Pulmonary artery endothelial cell (primary cell): ENCODE measurements at places on chromosomes 1 and 21. TPM values are rescaled to one million over a fixed set of nuclear protein-coding genes. Genes with fewer than 3 reads are reported as not detected.

Gene OLFM3
- total RNA-seq, result not detected in 2 replicates

Gene NUDT4B
- 21.8 and 50.6 TPM in 2 replicates for total RNA-seq

DNA sequence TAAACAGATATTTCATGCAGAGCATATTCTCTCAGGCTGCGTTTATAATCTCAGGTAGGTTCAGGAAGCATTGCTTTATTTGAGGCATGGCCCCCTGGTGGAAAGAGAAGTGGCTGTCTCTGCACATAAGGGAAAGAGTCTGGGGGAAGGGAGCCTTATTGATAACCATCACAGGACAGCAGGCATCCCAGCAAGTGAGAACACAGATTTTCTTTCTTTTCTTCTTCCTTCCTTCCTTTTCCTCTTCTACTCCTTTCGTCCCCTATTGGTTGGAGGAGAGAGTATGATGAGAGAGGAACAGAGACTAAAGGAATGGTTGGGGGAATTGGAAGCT lies 21.9 kb downstream of the TSNAX start:
- DNase-seq, result no peak

DNA sequence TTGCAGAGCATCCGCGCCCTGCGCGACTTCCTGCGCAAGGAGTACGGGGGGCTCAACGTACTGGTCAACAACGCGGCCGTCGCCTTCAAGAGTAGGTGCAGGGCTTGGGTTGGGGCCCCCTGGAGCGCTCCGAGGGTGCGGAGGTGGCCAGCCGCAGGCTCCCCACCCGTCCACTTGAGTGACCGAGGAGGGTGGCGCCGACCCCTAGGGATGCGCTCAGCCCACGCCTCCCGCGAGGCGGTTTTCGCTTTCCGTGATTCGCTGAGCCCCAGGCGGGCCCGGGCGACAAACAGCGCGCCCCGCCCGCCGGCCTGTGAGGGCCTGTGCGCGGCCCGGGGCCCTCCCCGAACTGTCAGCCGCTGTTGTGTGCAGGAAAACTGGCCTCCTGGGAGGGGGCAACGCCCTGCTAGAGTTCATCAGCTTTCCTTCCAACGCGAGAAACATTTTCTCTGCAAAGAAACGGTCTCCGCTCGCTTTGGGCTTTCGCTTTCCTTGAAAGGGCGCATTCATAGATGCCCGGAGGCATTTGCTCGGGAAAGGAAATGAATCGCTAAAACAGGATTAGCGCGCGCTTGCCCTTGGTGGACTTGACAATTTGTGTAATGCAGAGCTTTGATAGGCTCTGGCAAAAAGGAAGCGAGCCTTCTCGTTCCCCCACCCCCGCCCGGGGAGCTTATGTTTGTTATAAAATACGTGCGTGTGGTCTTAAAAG lies 668 bp downstream of the CBR3 start:
- no peak for DNase-seq

GRCh38 chr1:77220687-77221463 lies 1.6 kb upstream of the PIGK start:
- no peak for DNase-seq

- DNase-seq, result no peak
Observed at GRCh38 chr21:16377120-16377658, 647.4 kb downstream of the USP25 start.
